ENCODE measurements at places on chromosomes 6 and 20. TPM values are rescaled to one million over a fixed set of nuclear protein-coding genes. Genes with fewer than 3 reads are reported as not detected.

CCN5 gene
- 4.2 TPM for total RNA-seq

SIRT5 gene
- total RNA-seq = 15.9 TPM

B3GALT4 gene
- total RNA-seq = 41.7 TPM

OR10C1 gene
- total RNA-seq = not detected

SLC17A2 gene
- not detected for total RNA-seq

POU3F2 gene
- not detected for total RNA-seq

MAN1A1 gene
- total RNA-seq = 66.4 TPM

TRERF1 gene
- 3.8 TPM for total RNA-seq

TRIM10 gene
- 5.3 TPM for total RNA-seq

ARHGAP40 gene
- not detected for total RNA-seq

SENP6 gene
- total RNA-seq = 117 TPM

SRSF12 gene
- 0.51 TPM for total RNA-seq

KIF25 gene
- 0.41 TPM for total RNA-seq

PRL gene
- not detected for total RNA-seq

ADGB gene
- total RNA-seq = 0.70 TPM

SPATA25 gene
- 4.1 TPM for total RNA-seq

CLIC5 gene
- total RNA-seq = 149 TPM

RBM24 gene
- 2.6 TPM for total RNA-seq

IPCEF1 gene
- total RNA-seq = 1.8 TPM

EEF1A2 gene
- total RNA-seq = 15.0 TPM

SLC2A10 gene
- total RNA-seq = 37.5 TPM

MOXD1 gene
- 1.7 TPM for total RNA-seq

SLC26A8 gene
- total RNA-seq = 0.35 TPM

TLDC2 gene
- 35.0 TPM for total RNA-seq

CST2 gene
- total RNA-seq = not detected

SMIM13 gene
- 10.9 TPM for total RNA-seq

VSTM2L gene
- 2.6 TPM for total RNA-seq

PRRT1 gene
- total RNA-seq = 0.96 TPM

SRMS gene
- total RNA-seq = 0.52 TPM

RRAGD gene
- total RNA-seq = 17.6 TPM

PRDM13 gene
- total RNA-seq = not detected

ESR1 gene
- total RNA-seq = 1.6 TPM

BNIP5 gene
- total RNA-seq = 17.4 TPM

LCA5 gene
- 1.1 TPM for total RNA-seq

BIRC7 gene
- total RNA-seq = not detected

SLC22A3 gene
- total RNA-seq = 1.4 TPM

GABBR1 gene
- 21.8 TPM for total RNA-seq

MAPK13 gene
- total RNA-seq = 157 TPM

CST4 gene
- total RNA-seq = not detected

PPARD gene
- 65.6 TPM for total RNA-seq

Measured in mucosa of descending colon (tissue), 3 donors.